Adipose tissue (tissue), 3 donors: ENCODE measurements at places on chromosomes 2 and 18. TPM values are rescaled to one million over a fixed set of nuclear protein-coding genes. Genes with fewer than 3 reads are reported as not detected.

FAM124B gene
- 0.48 TPM for polyA plus RNA-seq

SCG2 gene
- 9.7 TPM for polyA plus RNA-seq

GPR75 gene
- polyA plus RNA-seq = 0.45 TPM

GKN1 gene
- polyA plus RNA-seq = 105 TPM

IL1R2 gene
- 42.7 TPM for polyA plus RNA-seq

SCN2A gene
- polyA plus RNA-seq = under 0.01 TPM

CYB5A gene
- polyA plus RNA-seq = 389 TPM

ADRA2B gene
- 0.35 TPM for polyA plus RNA-seq

ALLC gene
- 0.04 TPM for polyA plus RNA-seq

ACADL gene
- 6.5 TPM for polyA plus RNA-seq

ANO7 gene
- 0.56 TPM for polyA plus RNA-seq

SEPTIN10 gene
- polyA plus RNA-seq = 42.7 TPM

COL4A3 gene
- polyA plus RNA-seq = 0.56 TPM

ZNF396 gene
- polyA plus RNA-seq = 0.61 TPM

SLC9A4 gene
- 0.11 TPM for polyA plus RNA-seq

ST6GAL2 gene
- 0.11 TPM for polyA plus RNA-seq

SP140 gene
- 0.48 TPM for polyA plus RNA-seq

CFAP65 gene
- not detected for polyA plus RNA-seq

AQP12A gene
- not detected for polyA plus RNA-seq

AKAIN1 gene
- not detected for polyA plus RNA-seq

VAMP5 gene
- polyA plus RNA-seq = 38.7 TPM

CDK5R2 gene
- polyA plus RNA-seq = 0.06 TPM

ABHD1 gene
- polyA plus RNA-seq = 0.79 TPM

NFATC1 gene
- polyA plus RNA-seq = 21.7 TPM

NT5C1B gene
- polyA plus RNA-seq = not detected

MEIS1 gene
- polyA plus RNA-seq = 13.7 TPM

RUFY4 gene
- 0.07 TPM for polyA plus RNA-seq

ACYP2 gene
- 14.4 TPM for polyA plus RNA-seq

REG3G gene
- polyA plus RNA-seq = 1.0 TPM

NGEF gene
- polyA plus RNA-seq = 2.2 TPM

DNAJB2 gene
- 78.9 TPM for polyA plus RNA-seq

KLHL14 gene
- 0.22 TPM for polyA plus RNA-seq

SOX11 gene
- polyA plus RNA-seq = not detected

CCDC102B gene
- 12.3 TPM for polyA plus RNA-seq

SLC16A14 gene
- 2.1 TPM for polyA plus RNA-seq

HNMT gene
- polyA plus RNA-seq = 104 TPM

PRSS56 gene
- not detected for polyA plus RNA-seq

CERS6 gene
- polyA plus RNA-seq = 13.2 TPM

ARHGEF4 gene
- polyA plus RNA-seq = 8.9 TPM

TUBA4B gene
- not detected for polyA plus RNA-seq

GPR55 gene
- polyA plus RNA-seq = 0.05 TPM

HDHD2 gene
- 19.3 TPM for polyA plus RNA-seq

TPO gene
- polyA plus RNA-seq = 10.3 TPM

COLEC11 gene
- 7.9 TPM for polyA plus RNA-seq

INHBB gene
- 5.4 TPM for polyA plus RNA-seq

PDE1A gene
- 1.3 TPM for polyA plus RNA-seq

CKAP2L gene
- 0.16 TPM for polyA plus RNA-seq

IMMT gene
- polyA plus RNA-seq = 35.2 TPM

SNORC gene
- 0.91 TPM for polyA plus RNA-seq

SIX2 gene
- 4.6 TPM for polyA plus RNA-seq

COPS8 gene
- polyA plus RNA-seq = 15.5 TPM

HPCAL1 gene
- 30.0 TPM for polyA plus RNA-seq

C2orf15 gene
- not detected for polyA plus RNA-seq

TGFA gene
- 1.8 TPM for polyA plus RNA-seq

C18orf54 gene
- polyA plus RNA-seq = 0.25 TPM

CIB4 gene
- polyA plus RNA-seq = 0.16 TPM

NETO1 gene
- 1.6 TPM for polyA plus RNA-seq

RIT2 gene
- polyA plus RNA-seq = not detected

SF3B1 gene
- 109 TPM for polyA plus RNA-seq

CNTNAP5 gene
- polyA plus RNA-seq = not detected
